ENCODE measurements at places on chromosomes 1 and 21. TPM values are rescaled to one million over a fixed set of nuclear protein-coding genes. Genes with fewer than 3 reads are reported as not detected.

- DNase-seq: no peak
Measured at GRCh38 chr1:11358984-11359383, 86.0 kb downstream of the UBIAD1 start.

LYPD8 gene
- total RNA-seq: not detected

ETV3L gene
- under 0.01 TPM for total RNA-seq

GRCh38 chr1:154937988-154938386, 1.5 kb upstream of the PMVK start:
- DNase-seq: no peak

All from frontal cortex (tissue), 4 donors.